ENCODE measurements at places on chromosomes 3 and 15.

DNA sequence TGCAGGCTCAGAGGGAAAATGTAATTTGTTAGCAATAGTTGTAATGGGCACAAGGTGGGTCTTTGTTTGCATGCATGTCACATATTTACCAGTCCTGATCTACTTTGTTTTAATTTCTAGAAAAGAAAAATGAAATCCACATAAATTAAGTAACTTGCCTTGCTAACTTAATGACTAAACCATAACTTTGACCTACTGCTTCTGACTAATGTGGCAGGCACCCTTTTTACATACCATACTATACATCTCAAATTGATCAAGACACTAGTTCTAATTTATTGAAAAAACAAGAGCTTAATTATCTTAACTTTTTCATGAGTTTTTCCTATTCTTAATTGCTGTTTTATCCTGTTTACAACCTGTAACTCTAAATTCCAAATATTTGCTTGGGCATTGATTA, 93.2 kb downstream of the ATP11B start:
- DNase-seq, result no peak

DNA sequence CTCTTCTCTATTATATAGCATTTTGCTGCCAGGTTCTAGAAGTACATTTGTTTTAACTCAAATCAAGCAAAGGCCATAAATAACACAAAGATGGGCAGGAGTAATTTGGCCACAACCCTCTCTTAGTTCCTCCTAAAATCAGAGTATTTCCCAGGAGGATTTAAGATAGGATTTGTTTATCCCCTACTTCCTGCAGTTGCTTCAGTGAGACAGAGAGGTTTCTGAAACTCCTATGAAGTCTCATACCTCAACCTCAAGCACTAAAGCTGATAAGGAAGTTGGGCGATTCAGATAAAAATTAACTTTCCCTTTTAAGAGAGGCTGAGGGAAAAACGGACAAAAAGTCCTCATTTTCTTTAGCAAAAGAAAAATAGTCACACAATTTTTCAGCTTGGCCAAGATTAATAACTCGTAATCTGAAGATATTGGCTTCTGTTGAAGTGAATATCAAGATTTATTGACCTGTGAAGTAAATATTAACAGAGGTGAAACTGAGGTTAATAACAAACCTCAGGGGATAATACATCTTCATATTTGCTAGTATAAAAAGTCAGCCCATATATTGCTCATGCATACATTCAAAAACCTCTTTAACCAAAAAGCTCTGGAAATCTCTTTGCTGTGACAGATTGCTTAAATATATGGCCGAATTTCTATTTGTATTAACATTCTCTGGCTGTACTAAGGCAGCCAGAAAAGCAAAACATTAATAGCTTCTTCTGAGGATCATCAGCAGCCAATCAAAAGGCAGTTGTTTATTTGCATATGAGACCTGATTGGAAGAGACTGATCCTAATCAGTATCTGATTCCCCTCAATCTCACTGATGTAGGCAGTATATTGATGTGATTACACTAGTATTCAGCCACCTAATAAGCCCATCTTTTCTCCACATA, 90.6 kb upstream of the GADL1 start:
- no peak for DNase-seq

DNA sequence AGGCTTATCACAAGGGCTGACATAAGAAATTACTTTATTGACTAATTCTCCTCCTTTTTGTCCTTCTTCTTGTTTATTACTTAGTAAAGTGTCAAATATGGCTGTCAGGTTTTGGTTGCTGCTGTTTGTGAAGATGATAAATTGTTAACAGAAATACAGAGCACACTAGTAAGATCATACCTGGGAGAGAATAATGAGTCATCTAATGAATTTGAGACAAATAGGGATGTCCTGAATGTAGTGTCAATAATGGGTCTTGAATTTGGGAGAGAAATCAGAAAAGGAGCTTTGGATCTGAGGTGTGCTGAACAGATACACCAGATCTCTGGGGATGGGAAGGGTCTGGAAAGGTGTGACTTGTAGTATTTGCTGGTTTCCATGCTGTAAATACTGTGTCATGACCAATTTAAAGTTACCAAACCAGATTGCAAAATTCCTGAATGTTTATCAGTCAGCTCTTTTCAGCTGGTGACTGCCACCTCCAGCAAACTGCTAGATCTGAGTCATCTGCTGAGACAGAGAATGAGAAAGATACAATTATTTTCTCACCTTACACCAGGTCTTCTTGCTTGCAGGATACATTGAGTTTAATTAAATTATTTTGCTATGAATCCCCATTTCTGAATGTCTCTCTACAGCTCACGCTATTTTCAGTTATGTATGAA, 76.7 kb upstream of the SATB1 start:
- no peak for DNase-seq

DNA sequence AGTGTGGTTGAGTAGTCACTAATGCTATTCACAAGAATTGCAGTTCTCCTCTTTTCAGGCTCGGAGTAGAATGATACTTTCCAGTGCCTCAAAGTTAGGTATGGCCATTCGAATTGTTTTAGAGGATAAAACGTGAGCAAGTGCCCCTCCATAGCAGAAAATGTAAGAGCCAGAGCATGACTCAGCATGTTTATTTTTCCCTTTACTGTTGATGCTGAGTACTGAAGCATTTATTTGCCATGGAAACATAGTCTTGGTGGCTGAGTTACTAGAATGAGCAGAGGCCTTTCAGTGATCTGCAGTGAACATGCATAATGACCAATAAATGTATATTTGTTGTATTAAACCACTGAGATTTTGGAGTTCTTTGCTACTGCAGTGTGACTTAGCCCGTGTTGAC, 540.6 kb downstream of the NLGN1 start:
- DNase-seq, result no peak

DNA sequence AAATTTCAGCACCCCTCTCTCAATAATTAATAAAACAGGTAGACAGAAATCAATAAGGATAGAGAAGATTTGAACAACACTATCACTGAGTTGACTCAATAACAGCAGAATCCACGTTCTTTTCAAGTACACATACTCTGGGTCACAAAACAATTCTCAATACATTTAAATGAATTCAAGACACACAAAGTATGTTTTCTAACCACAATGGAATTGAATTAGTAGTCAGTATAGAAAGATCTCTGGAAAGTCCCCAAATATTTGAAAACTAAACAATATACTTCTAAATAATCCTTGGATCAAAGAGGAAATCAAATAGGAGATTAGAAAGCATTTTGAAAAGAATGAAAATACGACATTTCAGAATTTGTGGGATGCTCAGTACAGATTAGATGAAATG, 40.0 kb downstream of the TKT start:
- no peak for DNase-seq

- DNase-seq, result no peak
These were observed 775 bp upstream of the MAPK6 start for GRCh38 chr15:52018244-52018643.

DNA sequence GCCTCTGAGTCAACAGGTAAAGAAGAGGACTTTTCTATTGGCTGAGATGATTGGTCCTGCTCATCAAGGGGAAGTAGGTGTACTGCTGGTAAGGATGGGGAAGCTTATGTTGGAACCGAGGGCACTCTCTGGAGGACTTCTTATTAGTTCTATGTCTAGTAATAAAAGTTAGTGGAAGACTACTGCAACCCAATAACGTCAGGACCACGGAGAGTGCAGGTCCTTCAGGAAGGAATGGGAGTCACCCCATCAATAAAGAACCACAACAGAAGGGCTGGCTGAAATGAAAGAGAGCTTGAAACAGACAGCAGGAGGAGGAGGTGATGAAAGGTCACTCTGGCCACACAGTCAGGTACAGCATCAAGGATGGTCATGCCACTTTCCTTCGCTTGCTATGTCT, 68.8 kb upstream of the PRR23E start:
- DNase-seq, result no peak

GRCh38 chr3:160665784-160666526, 11.0 kb upstream of the ARL14 start:
- DNase-seq, result no peak

DNA sequence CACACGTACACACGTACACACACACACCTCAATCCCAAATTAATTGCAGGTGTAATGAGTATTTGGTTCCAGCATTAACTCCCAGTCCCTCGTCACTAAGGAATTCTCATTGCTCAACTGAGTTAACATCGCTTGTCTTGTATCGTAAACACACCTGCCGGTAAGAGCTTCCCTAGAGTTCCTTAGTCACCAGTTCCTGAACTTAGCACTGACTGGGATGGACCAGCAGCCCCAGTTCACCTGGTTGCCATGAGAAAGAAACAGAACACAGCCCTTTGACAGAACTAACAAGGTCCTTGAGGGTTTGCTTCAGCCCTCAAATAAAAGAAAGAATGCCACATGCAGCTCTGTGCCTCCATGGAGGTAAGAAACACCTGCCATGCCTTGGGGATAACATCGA, 66.3 kb upstream of the SLCO3A1 start:
- no peak for DNase-seq

DNA sequence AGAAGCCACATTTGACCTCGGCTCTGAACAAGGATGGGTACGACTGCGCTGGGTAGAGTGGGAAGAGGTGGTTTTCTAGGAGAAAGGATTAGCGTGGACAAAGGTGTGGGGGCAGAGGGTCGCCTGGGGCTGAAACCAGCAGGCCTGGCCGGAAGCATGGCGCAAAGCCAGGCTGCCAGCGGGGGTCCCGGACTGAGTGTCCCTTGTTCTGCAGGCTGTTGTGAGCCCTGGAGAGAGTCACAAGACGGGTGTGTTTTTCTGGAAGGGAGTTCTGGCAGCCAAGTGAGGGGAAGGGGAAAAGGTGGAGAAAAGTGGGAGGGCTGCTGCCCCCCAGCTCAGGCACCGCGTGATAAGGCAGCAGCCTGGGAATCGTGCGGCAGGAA, 98.5 kb upstream of the MEF2A start:
- no peak for DNase-seq

- no peak for DNase-seq
These were observed 69.5 kb upstream of the MBNL1 start for GRCh38 chr3:152199102-152199840.

- no peak for DNase-seq
These were observed 51.0 kb downstream of the NR2F2 start for GRCh38 chr15:96381463-96381862.

DNA sequence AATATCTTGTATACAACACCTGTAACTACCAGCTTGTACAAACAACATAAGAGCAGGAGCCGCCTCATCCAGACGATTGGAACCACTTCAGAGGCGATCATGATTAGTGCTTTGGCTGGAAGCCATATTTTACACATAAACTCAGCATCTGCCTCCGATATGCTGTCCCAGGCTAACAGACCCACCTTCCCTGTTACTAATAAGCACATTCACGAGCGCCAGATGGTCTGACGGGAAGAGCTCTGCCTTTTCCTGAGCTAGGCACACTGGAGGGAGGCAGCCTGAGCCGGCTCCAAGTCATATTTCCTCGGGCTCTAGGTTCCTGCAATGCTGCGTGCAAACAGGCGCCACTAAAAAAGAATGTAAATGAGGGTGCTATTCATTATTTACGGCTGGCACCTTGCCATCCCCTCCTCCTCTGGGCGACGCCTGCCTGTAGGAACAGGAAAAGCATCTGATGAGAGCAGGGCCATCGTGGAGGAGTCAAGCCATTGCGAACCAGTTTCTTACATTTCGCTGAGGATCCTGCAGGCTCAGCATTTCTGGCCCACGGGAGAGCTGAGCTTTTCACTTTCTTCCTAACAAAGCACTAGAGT, 98.2 kb downstream of the ANXA2 start:
- no peak for DNase-seq

All from stimulated activated CD8-positive, alpha-beta memory T cell treated with anti-CD3 and anti-CD28 coated beads, Interleukin-15, amount 100 ng/mL, for 4 hours (primary cell).